ENCODE measurements at places on chromosomes 2 and 18.
A peak's percentile ranks its signal among the peaks of the same experiment; 100 is the strongest.

GRCh38 chr2:154392256-154392655 lies 306.2 kb upstream of the KCNJ3 start:
- H3K4me1 ChIP-seq, result no peaks in the 10 kb centered on the region
- no peak overlapping the region for H3K27ac ChIP-seq
- no peaks in the 10 kb centered on the region for H3K27me3 ChIP-seq
- no peak for DNase-seq
- H3K36me3 ChIP-seq, result peaks cover 5% of the 10 kb centered on the region
- H3K4me3 ChIP-seq, result no peak overlapping the region

DNA sequence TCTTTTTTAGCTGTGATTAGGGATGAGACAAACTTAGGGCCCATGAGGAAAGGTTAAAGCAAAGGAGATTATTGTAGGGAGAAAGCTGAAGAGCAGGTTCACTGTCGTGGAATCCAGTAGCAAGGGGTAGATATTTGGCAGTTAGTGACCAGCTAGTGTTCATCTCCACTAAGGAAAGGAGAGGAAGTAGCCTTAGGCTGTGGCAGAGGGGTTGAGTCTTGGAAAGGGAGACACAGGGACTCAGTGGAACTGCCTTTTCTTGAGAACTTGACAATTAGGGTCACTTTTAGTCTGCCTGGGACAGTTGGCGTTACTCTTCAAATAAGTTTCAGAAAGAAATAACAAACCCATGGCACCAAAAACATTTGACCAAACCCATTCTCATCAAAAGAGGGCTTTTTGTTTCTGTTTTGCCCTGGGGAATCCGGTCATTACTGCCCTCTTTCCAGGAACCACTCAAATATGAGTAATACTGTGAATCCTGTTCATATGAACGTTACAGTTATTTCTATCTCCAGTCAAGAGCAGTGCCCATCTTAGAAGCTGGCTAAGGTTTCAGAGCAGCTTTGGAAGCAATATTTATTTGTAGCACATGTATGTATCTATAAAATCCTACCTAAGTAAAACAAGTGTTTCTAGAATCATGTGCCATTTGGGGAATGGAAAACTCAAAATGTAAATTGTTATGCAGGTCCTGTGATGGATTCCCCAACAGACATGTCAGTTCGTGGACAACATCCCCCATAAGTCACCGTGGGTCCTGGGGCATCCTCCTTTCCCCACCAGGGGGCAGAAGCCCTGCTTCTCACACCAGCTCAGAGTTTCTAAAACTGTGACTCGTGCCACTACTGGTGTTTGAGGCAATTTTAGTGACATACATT lies 77.3 kb upstream of the PHLPP1 start:
- peaks cover 2% of the 10 kb centered on the region for H3K27me3 ChIP-seq
- H3K4me1 ChIP-seq, result no peaks in the 10 kb centered on the region
- no peak overlapping the region for H3K27ac ChIP-seq
- peak; percentile 26 for DNase-seq

GRCh38 chr18:46169464-46169941 lies 65.3 kb downstream of the HAUS1 start:
- no peak overlapping the region for H3K4me3 ChIP-seq
- H3K4me1 ChIP-seq, result peaks cover 11% of the 10 kb centered on the region
- no peaks in the 10 kb centered on the region for H3K36me3 ChIP-seq
- DNase-seq, result no peak
- peaks cover 11% of the 10 kb centered on the region for H3K27me3 ChIP-seq

GRCh38 chr2:84972207-84972783 lies 1.3 kb downstream of the KCMF1 start:
- H3K4me1 ChIP-seq, result peaks cover 61% of the 10 kb centered on the region
- H3K27me3 ChIP-seq, result peaks cover 3% of the 10 kb centered on the region
- no peaks in the 10 kb centered on the region for H3K36me3 ChIP-seq
- H3K27ac ChIP-seq, result peak overlapping the region; percentile 97
- H3K4me3 ChIP-seq, result peak overlapping the region; percentile 88

GRCh38 chr2:212968284-212969081 lies 182.9 kb downstream of the IKZF2 start:
- no peak for DNase-seq
- peak overlapping the region; percentile 45 for H3K4me3 ChIP-seq
- peaks cover 3% of the 10 kb centered on the region for H3K36me3 ChIP-seq
- no peaks in the 10 kb centered on the region for H3K27me3 ChIP-seq
- H3K27ac ChIP-seq, result peak overlapping the region; percentile 77

- no peaks in the 10 kb centered on the region for H3K36me3 ChIP-seq
- H3K4me1 ChIP-seq, result no peaks in the 10 kb centered on the region
- no peak for DNase-seq
- no peaks in the 10 kb centered on the region for H3K27me3 ChIP-seq
Observed at GRCh38 chr2:65647249-65647842, 214.9 kb upstream of the SPRED2 start.

- H3K36me3 ChIP-seq, result no peaks in the 10 kb centered on the region
- peaks cover 3% of the 10 kb centered on the region for H3K27me3 ChIP-seq
- DNase-seq, result peak; percentile 53
- peak overlapping the region; percentile 38 for H3K27ac ChIP-seq
Observed at GRCh38 chr2:160214461-160215445, 14.7 kb upstream of the ITGB6 start.

GRCh38 chr2:152047824-152048471 lies 50.9 kb downstream of the CACNB4 start:
- H3K4me3 ChIP-seq, result no peak overlapping the region
- H3K27me3 ChIP-seq, result peaks cover 2% of the 10 kb centered on the region
- H3K36me3 ChIP-seq, result no peaks in the 10 kb centered on the region
- DNase-seq, result no peak
- H3K27ac ChIP-seq, result no peak overlapping the region

GRCh38 chr2:219445220-219445640 lies 10.6 kb downstream of the SPEG start:
- H3K27me3 ChIP-seq, result peaks cover 33% of the 10 kb centered on the region
- no peak overlapping the region for H3K27ac ChIP-seq
- H3K36me3 ChIP-seq, result peaks cover 4% of the 10 kb centered on the region
- peaks cover 9% of the 10 kb centered on the region for H3K4me1 ChIP-seq
- no peak for DNase-seq

DNA sequence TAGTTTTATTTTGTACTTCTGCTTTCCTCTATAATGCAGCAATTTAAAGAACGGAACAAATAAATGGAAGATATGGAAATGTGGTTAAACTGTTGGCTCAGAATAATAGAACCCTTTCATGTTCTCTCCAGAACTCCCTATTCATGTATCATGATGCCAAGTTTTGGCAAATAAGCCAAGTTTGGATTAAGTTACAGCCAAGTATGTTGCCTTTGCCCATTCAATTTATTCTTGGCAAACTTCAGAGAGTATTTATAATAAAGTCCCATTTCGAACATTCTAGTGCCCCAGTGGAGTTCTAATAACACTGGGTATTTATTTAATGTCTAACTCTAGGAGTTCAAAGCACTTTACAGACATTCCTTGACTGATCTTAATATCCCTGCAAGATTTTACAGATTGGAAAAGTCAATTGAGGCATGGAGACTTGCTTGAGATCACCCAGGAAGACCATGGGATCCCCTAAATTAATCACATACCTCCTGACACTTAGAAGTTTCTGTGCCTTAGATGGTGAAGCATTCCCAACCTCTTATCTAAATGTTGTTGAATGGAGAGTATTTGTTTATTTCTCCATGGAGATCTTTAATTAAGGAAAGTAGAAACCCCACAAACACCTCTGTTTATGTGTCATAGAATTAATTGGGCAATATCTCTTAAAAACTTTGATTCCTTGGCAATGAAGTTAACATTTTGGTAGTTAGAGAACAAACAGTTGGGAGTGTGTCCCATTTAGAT lies 106.7 kb downstream of the ACKR3 start:
- peaks cover 11% of the 10 kb centered on the region for H3K27me3 ChIP-seq
- no peaks in the 10 kb centered on the region for H3K36me3 ChIP-seq
- no peak overlapping the region for H3K27ac ChIP-seq
- H3K4me1 ChIP-seq, result peaks cover 2% of the 10 kb centered on the region
- H3K4me3 ChIP-seq, result no peak overlapping the region
- no peak for DNase-seq

GRCh38 chr2:231541645-231542044 lies 11.4 kb upstream of the NMUR1 start:
- no peaks in the 10 kb centered on the region for H3K36me3 ChIP-seq
- peaks cover 64% of the 10 kb centered on the region for H3K4me1 ChIP-seq
- no peak overlapping the region for H3K27ac ChIP-seq
- H3K27me3 ChIP-seq, result peaks cover 13% of the 10 kb centered on the region
- DNase-seq, result no peak

GRCh38 chr2:175366815-175367214 lies 185.3 kb upstream of the ATP5MC3 start:
- no peak overlapping the region for H3K27ac ChIP-seq
- H3K4me3 ChIP-seq, result no peak overlapping the region
- no peaks in the 10 kb centered on the region for H3K4me1 ChIP-seq
- peaks cover 8% of the 10 kb centered on the region for H3K27me3 ChIP-seq
- H3K36me3 ChIP-seq, result no peaks in the 10 kb centered on the region
- peak; percentile 44 for DNase-seq

DNA sequence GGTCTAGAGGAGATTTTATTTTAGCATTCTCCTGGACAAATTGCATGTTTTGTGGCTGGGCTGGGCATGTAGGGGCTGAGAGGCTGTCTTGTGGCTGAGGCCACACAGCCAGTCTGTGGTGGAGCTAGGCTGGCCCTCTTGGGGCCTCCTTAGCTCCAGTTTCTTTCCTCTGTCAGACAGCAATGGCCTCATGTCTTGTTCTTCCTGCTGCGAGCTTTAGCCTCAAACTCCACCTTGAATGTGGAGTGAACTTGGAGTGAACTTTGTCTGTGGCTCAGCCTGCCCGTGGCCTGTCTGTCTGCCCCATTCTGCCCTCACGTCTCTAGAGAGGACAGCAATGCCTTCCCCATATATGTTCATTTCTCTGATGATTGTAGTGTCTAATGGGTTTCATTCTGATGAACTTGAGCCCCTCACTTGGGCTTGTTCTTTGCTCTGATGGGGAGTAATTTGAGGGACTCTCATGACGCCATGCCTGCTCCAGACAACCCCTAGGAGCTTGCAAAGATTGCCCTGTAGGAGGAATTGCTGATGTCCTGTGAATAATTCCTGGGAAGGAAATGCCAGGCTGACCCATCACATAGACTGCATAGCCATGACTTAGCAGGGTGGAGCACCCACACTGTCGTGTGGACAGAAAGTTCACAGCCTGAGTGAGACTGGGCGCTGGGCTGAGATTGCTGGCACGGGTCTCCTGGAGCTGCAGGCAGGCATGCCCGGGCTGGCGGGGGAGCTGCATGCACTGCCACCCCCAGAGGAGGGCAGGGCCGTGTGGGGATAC lies 42.6 kb downstream of the ASAP2 start:
- no peak overlapping the region for H3K27ac ChIP-seq
- peaks cover 3% of the 10 kb centered on the region for H3K27me3 ChIP-seq
- H3K4me3 ChIP-seq, result no peak overlapping the region
- no peaks in the 10 kb centered on the region for H3K4me1 ChIP-seq
- DNase-seq, result no peak

GRCh38 chr18:9088252-9088651 lies 14.2 kb upstream of the NDUFV2 start:
- no peak overlapping the region for H3K4me3 ChIP-seq
- no peaks in the 10 kb centered on the region for H3K27me3 ChIP-seq
- no peaks in the 10 kb centered on the region for H3K36me3 ChIP-seq
- no peak for DNase-seq

GRCh38 chr2:15932394-15933183 lies 7.8 kb upstream of the MYCN start:
- peaks cover 6% of the 10 kb centered on the region for H3K27me3 ChIP-seq
- no peak overlapping the region for H3K27ac ChIP-seq
- no peaks in the 10 kb centered on the region for H3K4me1 ChIP-seq
- H3K4me3 ChIP-seq, result no peak overlapping the region
- H3K36me3 ChIP-seq, result no peaks in the 10 kb centered on the region
- no peak for DNase-seq

- H3K27ac ChIP-seq, result no peak overlapping the region
- DNase-seq, result no peak
- H3K27me3 ChIP-seq, result peaks cover 12% of the 10 kb centered on the region
- no peaks in the 10 kb centered on the region for H3K4me1 ChIP-seq
- no peak overlapping the region for H3K4me3 ChIP-seq
Observed at GRCh38 chr2:233700028-233700635, 7.4 kb downstream of the UGT1A6 start.

- H3K4me3 ChIP-seq, result no peak overlapping the region
- DNase-seq, result no peak
- no peaks in the 10 kb centered on the region for H3K4me1 ChIP-seq
- no peak overlapping the region for H3K27ac ChIP-seq
- H3K36me3 ChIP-seq, result no peaks in the 10 kb centered on the region
- peaks cover 2% of the 10 kb centered on the region for H3K27me3 ChIP-seq
Observed at GRCh38 chr2:38517284-38517683, 85.4 kb downstream of the HNRNPLL start.

DNA sequence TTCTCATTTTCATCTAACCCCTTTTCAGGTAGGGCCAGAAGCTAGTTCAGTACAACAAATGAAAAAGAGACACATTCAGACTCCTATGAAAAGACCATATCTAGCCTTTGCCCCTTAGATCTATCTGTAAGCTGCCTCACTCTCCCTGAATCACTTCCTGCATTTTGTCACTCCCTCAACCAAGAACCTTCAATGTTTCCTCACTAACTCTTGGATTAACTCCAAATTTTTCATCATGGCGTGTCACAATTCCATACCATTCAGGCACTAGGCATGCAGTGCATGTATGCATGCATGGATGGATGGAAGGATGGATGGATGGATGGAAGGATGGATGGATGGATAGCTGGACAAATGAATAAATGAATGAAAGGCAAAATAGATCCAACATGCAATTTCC lies 356.9 kb downstream of the TNS1 start:
- H3K36me3 ChIP-seq, result no peaks in the 10 kb centered on the region
- H3K27me3 ChIP-seq, result peaks cover 4% of the 10 kb centered on the region
- no peak overlapping the region for H3K27ac ChIP-seq
- no peak for DNase-seq

DNA sequence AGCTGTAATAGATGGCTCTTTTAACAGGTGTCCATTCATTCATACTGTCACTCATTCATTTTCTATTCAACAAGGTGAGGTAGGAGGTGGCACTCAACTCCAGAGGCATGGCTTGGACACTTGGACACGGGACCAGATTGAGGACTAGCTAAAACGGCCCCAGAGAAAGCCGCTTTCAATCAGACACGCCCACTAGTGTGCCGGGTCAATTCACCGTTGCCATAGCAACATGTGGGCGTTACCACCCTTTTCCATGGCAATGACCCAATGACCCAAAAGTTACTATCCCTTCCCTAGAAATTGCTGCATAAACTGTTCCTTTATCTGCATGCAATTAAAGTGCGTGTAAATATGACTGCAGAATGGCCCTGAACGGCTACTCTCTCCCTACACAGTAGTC lies 49.2 kb upstream of the LGALSL start:
- no peak for DNase-seq
- no peak overlapping the region for H3K4me3 ChIP-seq
- H3K27ac ChIP-seq, result no peak overlapping the region
- no peaks in the 10 kb centered on the region for H3K4me1 ChIP-seq

GRCh38 chr2:159961037-159961436 lies 101.4 kb downstream of the PLA2R1 start:
- no peak for DNase-seq
- no peaks in the 10 kb centered on the region for H3K36me3 ChIP-seq
- no peaks in the 10 kb centered on the region for H3K4me1 ChIP-seq
- H3K27ac ChIP-seq, result no peak overlapping the region
- no peak overlapping the region for H3K4me3 ChIP-seq
